ENCODE measurements at places on chromosomes 1 and 21.

- DNase-seq: no peak
Observed at GRCh38 chr1:54610048-54610447, 13.3 kb downstream of the FAM151A start.

DNA sequence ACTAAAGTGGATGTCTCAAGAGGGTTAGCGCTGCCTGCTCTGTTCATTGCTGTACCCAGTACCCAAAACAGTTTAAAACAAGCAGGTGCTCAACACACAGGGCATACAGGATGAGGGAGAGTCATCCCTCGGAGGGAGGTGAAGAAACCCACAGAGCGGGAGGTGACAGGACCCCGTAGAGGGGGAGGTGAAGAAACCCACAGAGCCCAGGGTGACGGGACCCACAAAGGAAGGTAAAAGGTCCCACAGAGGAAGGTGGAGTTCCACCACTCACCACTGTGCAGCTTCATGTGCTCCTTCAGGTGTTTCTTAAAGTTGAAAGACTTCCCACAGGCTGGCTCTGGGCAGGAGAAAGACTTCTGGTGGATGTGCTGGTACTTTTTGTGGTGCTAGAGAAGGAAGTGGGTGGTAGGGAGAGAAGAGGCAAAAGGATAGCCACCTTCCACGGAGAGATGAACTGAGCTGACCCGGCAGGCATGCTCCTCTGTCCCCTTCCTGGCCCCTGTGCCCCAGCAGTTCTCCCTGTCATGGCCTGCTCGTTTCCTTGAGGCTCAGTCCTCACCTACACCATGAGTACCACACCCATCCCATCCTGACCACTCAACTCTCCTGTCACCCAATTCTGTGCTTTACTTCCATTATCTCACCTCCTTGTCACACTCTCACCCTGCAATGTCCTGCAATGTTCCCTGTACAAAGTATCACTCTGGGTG, 5.1 kb downstream of the ZNF692 start:
- no peak for DNase-seq

GRCh38 chr1:22971161-22971560, 1.5 kb downstream of the LACTBL1 start:
- DNase-seq: no peak

GRCh38 chr1:89881415-89882058, 60.7 kb downstream of the LRRC8D start:
- DNase-seq: no peak

GRCh38 chr1:48930011-48930410, 153.3 kb upstream of the BEND5 start:
- DNase-seq: no peak

DNA sequence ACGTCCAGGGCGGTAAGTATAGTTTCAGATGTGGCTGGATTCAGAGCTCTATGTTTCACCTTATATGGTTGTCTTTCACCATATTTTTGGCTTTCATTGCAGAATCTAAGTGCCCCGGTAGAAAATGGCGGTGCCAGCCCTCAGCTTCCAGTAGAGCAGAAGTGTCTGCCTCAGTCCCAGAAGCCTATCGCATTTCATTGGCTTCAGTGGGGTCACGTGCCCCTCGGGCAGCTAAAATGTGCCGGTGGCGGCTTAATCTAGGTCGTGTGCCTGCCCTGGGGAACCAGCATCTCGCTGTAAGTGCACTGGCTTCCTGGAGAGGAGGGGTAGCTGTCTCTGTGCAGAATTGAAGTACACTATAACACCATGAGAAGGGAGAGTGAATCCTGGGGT, 107.4 kb upstream of the MAGI3 start:
- DNase-seq: no peak

- no peak for DNase-seq
Observed at GRCh38 chr21:33991133-33991532, 75.5 kb upstream of the ATP5PO start.

GRCh38 chr1:116755066-116755465, 836 bp downstream of the CD2 start:
- no peak for DNase-seq

DNA sequence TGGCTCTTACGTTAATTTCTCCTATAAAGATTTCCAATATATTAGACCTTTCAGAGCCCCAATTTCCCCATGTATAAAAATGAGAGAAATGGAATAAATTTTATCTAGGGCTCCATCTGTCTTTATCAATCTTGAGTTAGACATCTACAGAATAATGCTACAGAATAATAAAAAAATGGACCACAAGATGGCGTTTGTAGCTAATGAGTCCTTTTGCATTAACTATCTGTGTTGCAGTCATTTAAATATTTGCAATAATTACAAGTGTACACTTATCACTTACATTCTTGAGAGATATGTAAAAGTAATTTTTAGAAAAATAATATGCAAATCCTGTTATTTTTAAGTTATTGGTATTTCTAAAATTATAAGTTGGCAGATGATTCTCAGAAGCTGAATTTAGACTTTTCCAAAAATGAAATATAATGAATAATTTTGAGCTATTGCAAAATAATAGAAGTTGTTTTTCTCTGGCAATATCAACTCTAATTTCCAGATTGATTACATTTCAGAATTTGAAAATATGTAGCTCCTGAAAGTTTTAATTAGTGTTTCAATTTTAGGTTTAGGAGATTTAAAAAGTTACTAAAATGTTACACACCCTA, 87.7 kb downstream of the SNX7 start:
- no peak for DNase-seq

DNA sequence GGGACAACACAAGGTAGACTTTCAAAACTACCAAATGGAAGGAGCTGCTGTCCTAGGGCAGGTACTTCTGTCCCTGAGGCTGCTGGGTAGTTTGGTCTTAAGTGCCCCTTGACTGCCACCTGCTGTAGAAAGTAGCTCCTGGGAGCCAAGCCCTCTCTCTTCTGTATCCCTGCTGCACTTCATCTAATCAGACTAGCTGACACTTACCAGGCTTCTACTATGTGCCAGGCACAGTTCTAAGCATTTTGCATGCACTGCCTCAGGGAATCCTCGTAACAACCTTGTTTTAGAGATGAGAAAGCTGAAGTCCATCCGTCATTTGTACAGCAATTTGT, 15.9 kb upstream of the SRSF4 start:
- DNase-seq: no peak

GRCh38 chr1:115089420-115090185, at the start of gene TSPAN2:
Gene TSPAN2 (minus strand): TSS chr1:115089503. CDS start chr1:115089432, 71 bp downstream.
- DNase-seq: no peak

GRCh38 chr1:9275567-9276034, 17.1 kb upstream of the SPSB1 start:
- peak; percentile 68 for DNase-seq

- no peak for DNase-seq
Observed at GRCh38 chr1:197307136-197307535, 39.1 kb downstream of the CRB1 start.

DNA sequence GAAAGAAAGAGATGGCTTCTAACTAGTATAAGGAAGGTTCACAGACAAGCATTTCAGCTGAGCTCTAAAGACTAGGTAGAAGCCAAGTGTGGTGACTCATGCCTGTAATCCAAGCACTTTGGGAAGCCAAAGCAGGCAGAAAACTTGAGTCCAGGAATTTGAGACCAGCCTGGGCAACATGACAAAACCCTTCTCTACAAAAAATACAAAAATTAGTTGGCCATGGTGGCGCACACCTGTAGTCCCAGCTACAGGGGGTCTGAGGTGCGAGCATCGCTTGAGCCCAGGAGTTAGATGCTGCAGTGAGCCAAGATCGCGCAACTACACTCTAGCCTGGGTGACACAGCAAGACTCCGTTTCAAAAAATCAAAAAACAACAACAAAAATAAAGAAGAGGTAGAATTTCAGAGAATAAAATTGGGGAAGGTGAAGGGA, 27.8 kb downstream of the FBXO42 start:
- peak; percentile 47 for DNase-seq

GRCh38 chr1:7824701-7825100, 28.2 kb downstream of the UTS2 start:
- no peak for DNase-seq

GRCh38 chr1:225318706-225319575, 108.9 kb downstream of the LBR start:
- DNase-seq: no peak

- DNase-seq: no peak
Observed at GRCh38 chr21:36962098-36962780, 4.2 kb downstream of the HLCS start.

DNA sequence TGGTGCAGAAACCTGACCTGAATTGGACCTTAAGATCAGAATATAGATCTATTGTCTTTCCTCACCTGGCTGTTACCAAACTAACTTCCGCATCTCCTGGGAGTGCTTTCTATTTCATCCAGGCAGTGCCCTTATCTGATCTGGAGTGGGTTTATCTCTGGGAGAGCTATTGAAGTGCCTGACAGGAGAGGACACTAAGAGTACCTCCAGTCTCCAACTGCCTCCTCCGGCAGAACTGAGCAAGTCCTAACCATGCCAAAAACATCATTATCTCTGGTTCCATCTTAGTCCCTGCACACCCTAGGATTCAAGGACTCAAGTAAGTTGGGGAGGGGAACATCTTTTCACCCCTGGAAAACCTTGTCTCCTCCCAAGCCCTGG, 12.4 kb upstream of the KCNJ15 start:
- DNase-seq: no peak

GRCh38 chr1:209650454-209650853, 1.8 kb downstream of the LAMB3 start:
- no peak for DNase-seq

DNA sequence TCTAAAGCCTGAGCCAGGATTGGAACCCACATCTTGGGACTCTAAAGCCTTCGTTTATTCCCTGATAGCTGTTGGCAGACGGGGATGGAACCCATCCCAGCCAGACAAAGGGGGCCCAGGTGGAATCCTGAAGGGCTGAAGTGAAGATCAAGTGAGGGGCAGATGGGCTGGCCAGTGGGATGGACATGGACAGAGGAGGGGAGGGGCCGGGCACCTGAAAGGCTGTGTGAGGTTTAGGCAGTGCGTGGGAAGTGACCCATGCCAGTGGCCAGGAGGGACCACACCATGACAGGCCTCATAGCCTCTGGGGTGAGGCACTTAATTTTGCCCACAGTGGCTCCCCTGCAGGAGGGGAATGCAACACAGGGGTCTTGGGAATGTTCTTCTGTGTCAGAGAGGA, 44.6 kb upstream of the DMRTB1 start:
- no peak for DNase-seq

GRCh38 chr1:63818567-63819325, 44.9 kb downstream of the ROR1 start:
- DNase-seq: no peak

DNA sequence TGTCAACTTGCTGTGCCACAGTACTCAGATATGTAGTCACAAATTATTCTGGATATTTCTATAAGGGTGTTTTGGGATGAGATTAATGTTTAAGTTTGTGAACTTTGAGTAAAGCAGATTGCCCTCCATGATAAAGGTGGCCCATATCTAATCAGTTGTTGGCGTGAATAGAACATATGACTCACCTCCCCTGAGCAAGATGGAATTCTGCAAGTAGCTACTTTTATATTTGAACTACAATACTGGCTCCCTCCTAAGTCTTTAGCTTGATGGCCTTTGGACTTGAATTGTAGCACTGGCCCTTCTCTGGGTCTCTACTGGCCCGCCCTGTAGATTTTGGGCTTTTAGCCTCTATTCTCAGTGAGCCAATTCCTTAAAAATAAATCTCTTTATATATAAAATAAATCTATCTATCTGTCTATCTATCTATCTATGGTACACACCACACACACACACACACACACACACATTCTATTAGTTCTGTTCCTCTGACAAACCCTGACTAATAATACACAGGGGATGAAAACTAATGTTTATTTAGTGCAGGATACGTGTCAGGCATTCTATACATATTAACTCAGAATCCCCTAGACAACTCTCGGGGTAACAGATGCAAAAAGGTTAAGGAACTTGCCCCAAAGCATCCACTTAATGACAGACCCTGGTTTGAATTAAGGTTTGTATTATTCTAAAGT, 37.9 kb upstream of the PDC start:
- peak; percentile 78 for DNase-seq

DNA sequence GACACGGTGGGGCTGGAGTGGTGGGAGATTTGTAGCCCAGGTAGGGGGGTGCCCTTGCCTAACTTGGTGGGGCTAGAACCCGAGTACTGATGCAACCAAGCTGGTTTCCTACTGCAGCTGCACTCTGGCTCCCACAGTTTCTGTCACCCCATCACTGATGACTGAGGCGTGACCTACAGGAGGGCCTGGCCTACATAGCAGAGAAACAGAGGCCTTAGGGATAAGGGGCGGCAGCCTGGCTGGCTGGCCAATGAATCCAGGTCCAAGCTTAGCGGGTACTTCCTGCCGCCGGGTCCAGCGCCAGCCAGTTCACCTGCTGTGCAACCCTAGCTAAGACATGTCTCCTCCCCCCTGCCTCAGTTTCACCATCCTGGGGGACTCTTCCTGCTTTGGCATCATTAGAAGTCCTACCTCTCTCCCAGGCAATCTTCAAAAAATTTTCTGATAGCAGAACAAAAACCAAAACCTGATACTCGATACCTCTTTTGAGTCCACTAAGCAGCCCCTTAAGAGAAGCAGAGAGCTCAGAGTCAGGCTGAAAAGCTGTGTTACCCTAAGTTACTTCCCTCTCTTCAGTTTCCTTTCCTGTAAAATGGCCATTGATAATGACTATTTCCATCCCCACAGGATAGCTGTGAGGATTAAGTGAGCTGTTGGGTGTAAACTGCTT, 27.3 kb upstream of the RNF19B start:
- DNase-seq: no peak

GRCh38 chr1:192807211-192808162, 1.4 kb upstream of the RGS2 start:
- no peak for DNase-seq

GRCh38 chr1:172874950-172875349, 175.8 kb downstream of the TNFSF18 start:
- no peak for DNase-seq

DNA sequence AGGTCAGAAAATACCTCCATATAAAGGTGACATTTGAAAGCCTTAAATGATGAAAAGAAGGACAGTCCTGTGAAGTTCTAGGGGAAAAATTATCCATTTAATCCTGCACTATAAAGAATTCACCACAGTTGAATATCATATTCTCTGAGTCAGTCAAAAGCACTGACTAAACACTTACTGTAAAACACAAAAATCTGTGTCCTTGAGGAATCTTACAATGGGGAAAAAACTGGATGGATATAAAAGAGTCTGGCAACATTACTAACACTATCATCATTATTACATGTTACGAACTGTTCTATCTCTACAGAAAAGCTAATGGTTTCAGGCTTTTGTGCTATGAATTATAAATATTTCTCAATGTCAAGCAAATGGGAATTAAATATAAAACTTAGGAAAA, 42.4 kb upstream of the HP1BP3 start:
- DNase-seq: no peak

All from skeletal muscle cell (primary cell).